ENCODE measurements at places on chromosomes 2 and 18.

DNA sequence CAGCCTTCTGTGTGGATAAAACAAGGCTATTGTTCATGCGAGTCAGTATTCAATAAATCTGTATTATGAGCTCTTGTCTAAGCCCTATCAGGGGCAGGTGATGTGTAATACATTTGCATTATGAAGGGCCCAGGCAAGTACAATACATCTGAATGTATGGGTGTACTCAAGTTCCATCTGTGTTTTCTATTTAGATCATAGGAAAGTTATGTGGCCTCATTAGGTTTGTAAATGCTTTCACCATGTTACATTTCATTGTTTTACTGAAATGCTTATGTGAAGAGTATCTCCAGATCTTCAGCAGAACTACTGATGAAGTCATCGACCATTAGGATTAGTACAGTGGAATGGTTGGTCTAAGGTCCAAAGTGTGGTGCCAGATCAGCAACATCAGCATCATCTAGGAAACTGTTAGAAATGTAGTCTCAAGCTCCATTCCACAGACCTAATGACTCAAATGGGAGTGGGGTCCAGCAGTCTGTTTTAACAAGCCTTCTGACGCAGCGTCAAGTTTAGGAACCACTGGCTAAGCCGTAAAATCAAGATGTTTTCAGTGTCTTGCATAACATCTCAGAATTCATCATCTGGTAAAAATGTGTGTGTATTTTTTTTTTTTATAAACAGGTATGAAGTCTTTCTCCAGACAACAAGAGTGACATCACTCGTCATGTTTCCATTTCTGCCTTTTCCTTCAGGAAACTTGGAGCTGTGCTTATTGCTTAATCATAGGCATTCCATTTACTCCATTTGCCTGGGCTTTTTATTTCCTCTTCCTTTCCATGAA lies 80.5 kb downstream of the LYPD6 start:
- no peak for DNase-seq

- DNase-seq, result no peak
Observed at GRCh38 chr2:72349016-72349415, 201.4 kb upstream of the CYP26B1 start.

- DNase-seq, result peak; percentile 61
Observed at GRCh38 chr2:11863513-11864328, 117.3 kb downstream of the LPIN1 start.

GRCh38 chr18:57352271-57352701 lies at the start of gene ST8SIA3:
ST8SIA3 (plus strand) TSS chr18:57352557; CDS start chr18:57352847, 290 bp downstream.
- DNase-seq, result no peak

- no peak for DNase-seq
Observed at GRCh38 chr18:63043516-63043915, 276.1 kb downstream of the BCL2 start.

DNA sequence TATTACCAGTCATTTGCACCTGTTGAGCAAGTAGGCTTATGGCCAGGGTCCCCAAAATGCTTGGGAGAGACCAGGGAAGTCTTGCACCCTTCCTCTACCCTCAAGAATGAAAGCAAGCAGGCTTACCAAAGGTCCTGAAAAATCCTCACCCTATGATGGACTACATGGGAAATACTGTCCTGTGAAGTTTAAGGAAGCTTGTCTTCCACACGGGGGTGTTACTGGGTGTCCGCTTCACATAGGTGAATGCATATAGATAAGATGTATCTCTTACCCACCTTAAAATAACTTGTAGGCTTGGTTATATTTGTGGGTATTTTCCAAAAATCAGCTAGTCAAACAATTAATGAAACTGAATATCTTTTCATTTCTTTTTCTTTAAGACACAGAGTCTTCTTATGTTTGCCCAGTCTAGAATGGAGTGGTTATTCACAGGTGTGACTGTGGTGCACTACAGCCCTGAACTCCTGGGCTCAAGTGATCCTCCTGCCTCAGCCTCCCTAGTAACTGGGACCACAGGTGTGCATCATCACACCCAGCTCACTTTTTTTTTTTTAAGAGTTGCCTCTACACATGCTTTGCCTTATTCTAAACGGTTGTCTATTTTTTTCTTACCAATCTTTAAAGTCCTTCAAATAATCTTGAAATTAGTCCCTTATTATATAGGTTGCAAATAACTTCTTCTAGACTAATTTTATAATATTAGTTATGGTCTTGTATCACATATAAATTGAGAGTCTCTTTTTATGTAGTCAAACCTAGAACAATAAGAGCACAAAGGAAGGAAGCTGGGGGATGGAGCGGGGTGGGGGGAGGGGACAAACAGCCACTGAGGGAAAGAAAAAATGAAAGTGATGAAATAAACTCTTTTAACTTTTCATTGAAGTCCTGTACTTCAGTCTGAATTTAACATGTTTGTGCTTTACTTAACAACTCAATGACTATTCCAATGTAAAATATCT lies 49.0 kb downstream of the CERKL start:
- DNase-seq, result no peak

GRCh38 chr2:105179469-105180372 lies 61.8 kb upstream of the GPR45 start:
- DNase-seq, result no peak

GRCh38 chr2:75311521-75311920 lies 112.2 kb upstream of the TACR1 start:
- DNase-seq, result no peak

GRCh38 chr2:71804281-71804751 lies 343.3 kb downstream of the CYP26B1 start:
- DNase-seq, result no peak

DNA sequence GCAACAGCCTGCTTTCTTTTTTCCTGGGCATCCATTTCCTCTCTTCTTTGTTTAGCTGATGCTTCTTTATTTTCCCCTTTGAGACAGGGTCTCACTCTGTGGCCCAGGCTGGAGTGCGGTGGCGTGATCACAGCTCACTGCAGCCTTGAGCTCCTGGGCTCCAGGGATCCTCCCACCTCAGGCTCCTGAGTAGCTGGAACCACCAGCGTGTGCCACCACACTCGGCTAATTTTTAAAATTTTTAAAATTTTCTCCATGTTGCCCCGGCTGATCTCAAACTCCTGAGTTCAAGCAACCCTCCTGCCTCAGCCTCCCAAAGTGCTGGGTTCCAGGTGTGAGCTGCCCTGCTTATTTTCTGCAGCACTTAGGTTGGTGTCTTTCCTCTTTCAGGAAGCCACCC lies 58.7 kb downstream of the NTSR2 start:
- no peak for DNase-seq

DNA sequence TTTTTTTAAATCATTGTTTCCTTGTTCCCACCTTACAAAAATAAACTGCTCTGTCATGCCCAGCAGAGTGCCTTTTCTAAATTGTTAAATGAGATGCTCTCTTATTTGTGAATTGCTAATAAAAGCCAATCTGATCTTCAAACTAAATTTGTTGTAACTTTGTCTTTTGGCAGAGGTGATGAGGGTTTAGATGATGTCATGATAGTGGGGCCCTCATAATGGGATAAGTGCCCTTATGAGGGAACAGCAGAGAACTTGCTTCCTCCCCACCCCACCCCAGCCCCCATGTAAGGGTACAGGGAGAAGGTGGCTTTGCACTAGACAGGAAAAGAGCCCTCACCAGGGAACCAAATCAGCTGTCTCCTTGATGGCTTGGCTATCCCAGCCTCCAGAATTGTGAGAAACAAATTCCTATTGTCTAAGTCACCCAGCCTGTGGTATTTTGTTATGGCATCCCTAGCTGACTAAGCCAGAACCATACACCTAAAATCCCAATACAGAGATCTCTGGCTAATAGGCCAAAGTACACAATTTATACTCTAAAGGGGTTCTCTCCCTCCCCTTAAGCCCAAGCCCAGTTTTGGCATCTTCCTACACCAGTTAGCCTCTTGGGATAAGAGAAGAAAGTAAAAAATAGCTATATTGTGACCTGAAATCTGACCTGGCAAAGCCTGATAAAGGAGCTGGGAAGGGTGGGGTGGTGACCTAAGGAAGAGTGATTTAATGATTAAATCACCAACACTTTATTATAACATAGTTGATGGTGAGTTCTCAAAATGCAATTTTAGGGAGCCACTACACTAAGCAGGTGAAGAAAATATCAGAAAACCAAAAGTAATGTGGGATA lies 40.3 kb upstream of the HNRNPA3 start:
- no peak for DNase-seq

Measured in pancreas (tissue), 10 donors.